ENCODE measurements at places on chromosomes 1 and 21. TPM values are rescaled to one million over a fixed set of nuclear protein-coding genes. Genes with fewer than 3 reads are reported as not detected.

BGLAP gene
- 4.8 TPM for total RNA-seq

S100A16 gene
- total RNA-seq: 52.3 TPM

TIMM17A gene
- total RNA-seq: 28.5 TPM

DNA sequence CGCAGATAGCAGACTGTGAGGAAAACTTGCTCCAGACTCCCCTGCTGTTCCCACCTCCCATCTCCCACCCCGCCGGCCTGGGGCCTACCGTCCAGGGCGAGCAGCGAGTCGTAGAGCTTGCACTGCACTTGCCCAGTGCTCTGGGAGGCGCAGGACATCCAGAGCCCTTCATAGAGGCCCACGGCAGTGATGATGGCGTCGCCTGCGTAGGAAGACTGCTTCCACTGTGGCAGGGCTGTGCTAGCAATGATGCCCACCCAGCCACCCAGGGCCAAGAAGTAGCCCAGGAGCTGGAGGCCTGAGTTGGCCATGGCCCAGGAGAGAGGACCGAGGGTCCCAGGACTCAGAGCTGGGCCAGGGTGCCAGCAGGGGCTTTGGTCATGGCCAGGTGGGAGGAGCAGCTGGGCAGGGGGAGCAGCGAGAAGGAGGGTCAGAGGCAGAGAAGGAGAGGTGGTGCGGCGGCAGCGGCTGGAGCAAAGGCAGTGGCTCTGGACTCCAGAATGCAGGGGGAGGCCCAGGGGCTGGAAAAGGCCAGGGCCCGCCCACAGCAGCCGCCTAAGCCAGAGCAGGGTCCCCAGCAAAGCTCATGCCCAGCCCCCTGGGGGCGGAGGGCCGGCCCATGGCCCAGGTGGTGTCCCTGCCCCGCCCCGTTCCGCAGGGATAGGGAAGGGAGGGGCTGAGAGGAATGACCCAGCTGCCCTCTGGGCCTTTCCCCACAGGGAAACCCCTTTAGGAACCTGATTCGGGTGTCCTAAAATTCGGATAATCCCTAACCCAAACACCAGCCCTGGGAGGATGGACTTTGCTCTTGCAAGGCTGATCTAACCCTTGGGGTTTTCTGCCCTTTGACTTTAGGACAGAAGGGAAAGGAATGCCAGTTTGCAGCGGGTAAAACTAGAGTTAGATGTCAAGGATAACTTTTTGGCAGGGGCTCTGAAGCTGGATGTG lies at the start of gene CLDN19:
TSS of gene CLDN19 (minus strand) at position 484 of the 948 bp plus-strand sequence. CDS start at position 311, 173 bp downstream.
- DNase-seq: no peak

DNA sequence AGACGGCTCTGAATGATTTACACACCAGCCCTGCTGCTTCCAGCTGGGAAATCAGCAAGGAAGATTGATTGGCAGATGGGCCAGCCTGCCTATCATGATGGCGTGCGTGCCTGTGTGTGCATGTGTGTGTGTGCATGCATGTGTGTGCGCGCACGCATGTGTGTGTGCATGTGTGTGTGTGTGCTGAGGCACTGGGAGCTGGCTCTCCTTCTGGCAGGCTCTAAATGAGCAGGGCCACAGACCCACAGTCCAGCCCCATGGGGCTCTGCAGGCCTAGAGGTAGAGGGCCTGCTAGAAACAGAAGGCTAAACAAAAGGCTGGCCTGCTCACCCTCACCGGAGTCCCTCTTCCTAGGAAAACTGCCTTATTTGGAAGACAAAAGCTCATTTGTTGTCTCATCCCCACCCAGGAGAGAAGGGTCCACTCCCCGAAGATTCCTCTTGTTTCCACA lies 6.0 kb downstream of the KLHDC8A start:
- no peak for DNase-seq

- no peak for DNase-seq
These were observed 24.2 kb upstream of the RGL1 start for GRCh38 chr1:183780757-183781156.

DNA sequence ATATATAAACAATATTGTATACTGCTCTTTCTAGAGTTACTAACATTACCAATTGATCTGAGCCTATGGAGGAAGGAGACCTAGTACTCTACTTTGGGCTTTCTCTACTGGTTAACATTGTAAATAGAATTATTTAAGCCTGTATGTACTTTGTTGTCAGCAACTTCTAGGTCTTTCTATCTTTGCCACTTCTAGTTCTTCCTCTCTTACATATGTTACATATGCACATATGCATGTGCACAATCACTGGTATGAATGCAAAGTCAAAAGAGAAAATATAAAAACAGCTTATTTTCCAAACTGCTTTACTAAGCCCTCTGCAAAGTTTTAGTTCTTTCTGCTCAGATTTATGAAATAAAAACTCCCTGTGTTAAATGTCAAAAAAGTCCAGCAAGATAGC lies 84.3 kb downstream of the PTPRC start:
- no peak for DNase-seq
